ENCODE measurements at places on chromosomes 4 and X. TPM values are rescaled to one million over a fixed set of nuclear protein-coding genes. Genes with fewer than 3 reads are reported as not detected.

GRCh38 chr4:26238778-26239679 is 81.8 kb upstream of the RBPJ start:
- DNase-seq = no peak

CT83 gene
- not detected for total RNA-seq

UCP1 gene
- not detected for total RNA-seq

- peak; percentile 35 for DNase-seq
These were observed 100.1 kb downstream of the CEP135 start for GRCh38 chr4:56048702-56049431.

DNA sequence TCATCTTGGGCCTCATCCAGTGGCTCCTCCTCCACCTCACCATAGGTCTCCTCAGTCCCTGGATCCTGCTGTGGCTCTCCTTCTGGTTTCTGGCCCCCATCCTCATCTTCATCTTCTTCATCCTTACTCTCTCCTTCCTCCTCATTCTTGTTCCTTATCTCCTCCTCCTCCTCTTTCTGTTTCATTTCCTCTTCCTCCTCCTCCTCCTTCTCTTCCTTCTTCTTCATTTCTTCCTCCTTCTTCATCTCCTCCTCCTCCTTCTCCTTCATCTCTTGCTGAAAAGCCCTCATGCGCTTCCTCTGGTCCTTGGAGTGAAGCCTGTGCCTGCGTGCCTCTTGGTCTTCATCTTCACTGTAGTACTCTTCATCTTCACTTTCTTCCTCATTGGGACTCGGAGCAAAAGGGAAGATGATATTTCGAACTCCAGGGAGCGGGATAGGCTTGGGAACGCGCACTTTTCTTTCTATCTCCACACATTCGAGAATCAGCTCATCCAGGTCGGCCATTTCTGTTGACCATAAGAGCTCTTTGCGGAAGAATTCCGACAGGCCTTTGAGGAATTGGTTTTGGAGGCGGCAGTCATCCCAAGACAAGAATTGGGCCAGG is 1.5 kb downstream of the RTL5 start:
- no peak for DNase-seq

All from uterus (tissue), 4 donors.